Activated T-helper 1 cell treated with anti-CD3 and anti-CD28 coated beads, Interleukin-12 subunit alpha, Interleukin-12 subunit beta, Interleukin-2, Interleukin-4 antibody, amounts not matched to agents 30 ng/mL and 10 ng/mL and 1 ng/mL, durations not matched to agents 14 hours and 24 hours and 36 hours (primary cell): ENCODE measurements at places on chromosomes 16 and 17. TPM values are rescaled to one million over a fixed set of nuclear protein-coding genes. Genes with fewer than 3 reads are reported as not detected.

HOXB4 gene
- total RNA-seq, result 3.8 and 4.2 TPM in 2 replicates

RHBDF1 gene
- total RNA-seq, result 0.52 and 0.96 TPM in 2 replicates

CCL3 gene
- total RNA-seq, result 1,244 and 1,261 TPM in 2 replicates

DNA sequence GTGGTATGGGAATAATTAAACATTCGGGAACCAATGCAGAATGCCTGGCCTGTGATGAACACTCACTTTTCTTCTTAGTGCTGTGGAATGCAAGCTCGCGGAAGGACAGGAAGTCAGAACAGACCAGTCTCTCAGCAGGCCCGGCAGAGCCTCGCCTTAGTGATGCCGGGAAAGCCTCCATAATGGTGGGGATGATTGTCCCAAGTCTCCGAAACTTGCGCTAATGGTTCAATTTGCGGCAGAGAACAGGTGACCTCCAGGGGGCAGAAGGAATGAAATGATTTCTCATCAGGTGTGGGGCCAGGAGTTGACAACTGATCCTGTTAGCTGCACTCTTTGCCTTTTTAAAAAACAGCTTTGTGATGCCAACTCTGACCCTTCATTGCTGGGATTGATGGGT is 170.6 kb downstream of the GSG1L start:
- no peak for DNase-seq

DNA sequence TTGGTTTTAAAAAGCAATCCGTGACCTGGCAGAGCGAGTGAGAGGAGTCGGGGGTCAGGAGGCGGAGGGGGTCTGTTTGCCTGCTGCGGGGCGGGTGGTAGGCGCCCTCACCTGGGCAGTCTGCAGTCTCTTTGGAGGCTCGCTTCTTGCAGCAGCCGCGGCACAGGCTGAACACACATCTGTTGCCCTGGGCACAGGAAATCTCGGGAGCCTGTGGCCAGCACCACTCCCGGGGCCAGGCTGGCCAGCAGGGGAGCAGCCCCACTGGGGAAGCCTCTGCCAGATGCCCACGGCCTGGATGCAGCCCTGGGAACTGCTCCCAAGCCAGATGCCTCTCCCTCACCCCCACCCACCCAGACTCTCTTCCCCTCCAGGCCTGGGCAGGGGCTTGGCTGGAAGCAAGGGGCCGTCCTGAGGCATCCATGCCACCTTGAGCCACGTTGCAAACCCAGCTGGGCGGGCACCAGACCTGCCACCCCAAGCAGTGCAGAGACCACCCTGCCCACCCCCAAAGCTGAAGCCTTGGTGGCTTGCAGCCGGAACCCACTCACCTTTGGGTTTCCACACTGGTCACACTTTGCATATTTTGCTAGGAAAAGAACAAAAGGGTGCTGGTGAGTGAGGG is 6.6 kb downstream of the GPS1 start:
- DNase-seq, result no peak

GRCh38 chr17:62188713-62189112 is 123.6 kb upstream of the MED13 start:
- no peak for DNase-seq

- no peak for DNase-seq
These were observed 144.1 kb downstream of the PITPNC1 start for GRCh38 chr17:67520916-67521774.

GRCh38 chr16:53518550-53519416 is 15.8 kb upstream of the AKTIP start:
- DNase-seq, result peak; percentile 83

GRCh38 chr17:83200231-83200699 is 120.9 kb downstream of the METRNL start:
- DNase-seq, result peak; percentile 68

GRCh38 chr17:73582821-73583220 is 61.4 kb downstream of the SDK2 start:
- DNase-seq, result no peak

GRCh38 chr17:10724546-10725195 is 5.2 kb downstream of the TMEM220 start:
- no peak for DNase-seq

- DNase-seq, result no peak
These were observed 18.2 kb downstream of the USP31 start for GRCh38 chr16:23131036-23131435.

DNA sequence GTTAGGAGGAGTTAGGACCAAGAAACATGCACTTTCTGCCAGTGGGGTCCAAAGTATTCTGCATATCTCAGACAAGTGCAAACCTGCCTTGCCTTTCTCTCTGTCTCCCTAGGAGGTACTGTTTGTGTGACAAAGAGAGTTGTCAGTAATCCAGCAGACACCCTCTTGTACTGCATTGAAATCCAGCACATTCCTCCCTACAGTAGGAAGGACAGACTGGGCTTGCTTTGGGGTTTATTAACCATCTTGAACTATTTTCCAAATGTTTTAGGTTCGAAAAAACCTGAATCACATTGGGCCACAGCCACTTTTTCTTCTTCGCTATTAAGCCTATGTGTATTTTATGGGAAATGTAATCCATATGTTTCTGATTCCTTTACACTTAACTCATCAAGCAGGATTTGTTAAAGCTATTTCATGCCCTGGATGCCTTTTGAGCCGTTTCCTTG is 204.2 kb upstream of the KCNJ16 start:
- no peak for DNase-seq

DNA sequence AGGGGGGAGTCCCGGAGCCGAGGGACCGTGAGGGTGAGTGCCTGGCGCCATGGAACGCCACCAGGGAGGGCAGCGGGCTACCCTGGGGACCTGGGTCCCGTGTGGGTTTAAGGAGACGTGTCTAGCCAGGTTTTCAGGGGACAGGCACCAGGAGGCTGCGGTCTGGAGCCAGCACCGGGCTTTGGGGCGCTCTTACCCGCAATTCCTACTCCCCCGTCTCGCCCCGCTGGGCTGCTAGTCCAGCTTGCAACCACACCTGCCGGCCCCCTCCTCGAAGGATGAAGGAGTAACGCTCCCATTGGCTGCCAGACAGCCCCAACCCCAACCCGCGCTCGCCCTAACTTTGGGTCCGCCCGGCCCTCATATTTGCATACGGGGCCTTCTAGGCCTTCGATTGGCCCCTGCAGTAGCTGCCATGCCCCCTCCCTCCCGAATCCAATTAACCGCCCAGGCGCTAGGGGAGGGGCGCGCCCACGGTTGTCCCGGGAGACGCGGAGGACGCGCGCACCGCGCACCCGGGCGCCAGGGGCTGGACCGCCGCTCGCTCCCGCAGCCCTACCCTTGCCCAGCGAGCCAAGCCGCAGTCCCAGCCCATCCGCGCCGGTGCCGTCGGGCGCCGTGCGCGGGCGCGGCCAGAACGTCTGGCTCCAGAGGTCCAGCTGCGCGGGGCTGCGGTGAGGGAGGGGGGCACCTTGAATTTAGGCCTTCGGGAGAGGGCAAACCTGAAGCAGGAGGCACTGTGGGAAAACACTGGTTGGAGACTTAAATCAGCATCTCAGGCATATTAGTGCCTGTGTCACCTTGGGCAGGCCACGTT is at the start of gene TTLL6:
TTLL6 (minus strand) TSS at position 456 of the 817 bp plus-strand sequence; CDS start at position 299, 157 bp downstream.
- peak; percentile 81 for DNase-seq

DNA sequence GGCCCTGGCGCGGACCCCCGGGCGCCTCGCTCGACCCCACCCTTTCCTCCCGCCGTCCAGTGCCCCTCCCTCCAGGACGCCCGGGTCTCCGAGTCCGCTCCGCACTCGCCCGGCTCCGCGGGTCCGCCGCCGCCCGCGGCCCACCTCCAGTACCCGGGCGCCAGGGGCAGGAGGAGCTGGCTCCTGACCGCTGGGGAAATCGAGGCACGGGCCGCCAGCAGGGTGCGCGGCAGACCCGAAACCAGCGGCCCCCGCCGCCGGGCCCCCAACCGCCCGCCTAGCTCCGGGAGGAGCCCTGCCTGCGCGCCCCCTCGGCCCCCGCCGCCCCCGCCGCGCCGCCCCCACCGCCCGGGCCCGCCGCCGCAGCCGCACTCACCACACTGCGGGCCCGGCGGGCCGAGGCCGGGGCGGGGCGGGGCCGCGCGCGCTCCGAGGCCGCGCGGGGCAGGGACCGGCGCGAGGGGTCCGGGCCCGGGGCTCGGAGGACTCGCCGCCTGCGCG is 333 bp downstream of the MAFG start:
- DNase-seq, result peak; percentile 18

DNA sequence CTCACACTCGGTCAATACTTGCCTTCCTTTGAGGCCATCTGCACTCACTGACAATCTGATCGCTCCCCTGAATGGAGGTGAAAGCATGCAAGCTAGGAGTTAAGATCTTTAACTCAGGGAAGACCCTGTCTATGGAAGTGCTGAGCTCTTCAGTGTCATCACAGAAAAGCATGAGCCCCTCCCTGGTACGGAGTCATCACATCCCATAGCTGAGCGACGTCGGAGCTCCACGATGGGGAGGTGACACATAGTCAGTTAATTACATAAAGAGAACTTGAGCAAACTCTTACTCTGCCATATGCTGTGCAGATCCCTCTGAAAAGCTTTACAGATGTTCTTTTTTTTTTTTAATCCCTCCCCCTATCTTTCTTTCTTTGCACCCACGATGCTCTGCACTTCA is 463.2 kb downstream of the WWOX start:
- no peak for DNase-seq

DNA sequence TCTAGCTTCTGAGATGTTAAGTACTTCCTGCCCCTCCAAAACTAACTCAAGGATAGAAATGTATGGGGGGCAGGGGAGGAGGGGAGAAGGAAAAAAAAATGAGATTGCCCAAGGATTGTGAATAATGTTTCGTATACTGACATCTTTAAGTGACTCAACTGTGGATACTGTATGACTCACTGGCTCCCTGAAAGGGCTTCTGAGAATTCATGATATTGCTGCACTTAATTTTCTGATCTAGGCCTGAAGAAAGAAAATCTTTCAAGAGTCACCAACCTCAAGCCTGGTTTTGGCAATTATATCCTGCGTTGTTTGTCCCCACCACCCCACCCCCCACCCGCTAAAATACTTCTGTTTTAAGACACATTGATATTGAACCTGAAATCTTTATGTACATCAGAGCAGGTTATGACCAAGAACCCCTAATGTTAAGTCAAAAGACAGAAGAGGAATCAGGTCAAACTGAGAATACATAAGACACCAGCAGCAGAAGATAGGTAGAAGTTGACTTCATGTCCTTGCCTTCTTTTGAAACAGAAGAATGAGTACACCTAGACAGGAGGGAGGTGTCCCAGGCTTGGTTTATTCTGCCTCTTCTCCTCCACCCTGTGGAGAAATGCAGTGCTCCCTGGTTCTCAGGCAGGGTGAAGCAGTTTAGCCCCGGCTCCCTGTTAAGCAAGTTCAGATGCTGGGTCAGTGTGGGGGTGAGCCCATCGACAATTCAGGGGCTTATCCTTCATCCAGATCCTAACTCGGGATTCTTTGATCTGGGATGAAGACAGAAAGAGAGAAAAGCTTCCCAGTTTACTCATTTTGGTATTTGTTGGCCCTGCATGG is 3.3 kb upstream of the FBXL20 start:
- DNase-seq, result no peak

GRCh38 chr16:53605831-53606400 is 97.7 kb downstream of the RPGRIP1L start:
- DNase-seq, result no peak
